Sciatic nerve (tissue), 2 donors: ENCODE measurements at places on chromosomes 1 and 21.

- no peak for DNase-seq
These were observed 25.3 kb upstream of the TRAPPC10 start for GRCh38 chr21:43986544-43987451.

DNA sequence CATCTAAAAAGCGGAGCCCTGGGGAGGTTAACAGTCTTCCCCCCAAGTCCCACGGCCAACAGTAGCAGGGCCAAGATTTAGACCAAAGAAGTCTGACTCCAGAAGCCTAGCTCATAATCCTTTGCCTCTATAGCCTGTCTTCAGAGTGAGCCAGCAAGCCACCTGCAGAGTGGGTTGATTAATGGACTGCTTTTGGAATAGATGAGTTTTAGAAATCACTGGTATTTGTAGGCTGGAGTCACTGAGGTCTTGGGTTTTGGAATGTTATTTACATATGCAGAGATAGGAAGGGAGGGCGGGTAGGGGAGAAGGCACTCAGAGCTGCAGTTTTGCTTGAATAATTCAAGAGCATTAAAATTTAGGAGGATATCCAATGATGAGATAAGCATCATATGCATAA lies 90.8 kb upstream of the L1TD1 start:
- no peak for DNase-seq

DNA sequence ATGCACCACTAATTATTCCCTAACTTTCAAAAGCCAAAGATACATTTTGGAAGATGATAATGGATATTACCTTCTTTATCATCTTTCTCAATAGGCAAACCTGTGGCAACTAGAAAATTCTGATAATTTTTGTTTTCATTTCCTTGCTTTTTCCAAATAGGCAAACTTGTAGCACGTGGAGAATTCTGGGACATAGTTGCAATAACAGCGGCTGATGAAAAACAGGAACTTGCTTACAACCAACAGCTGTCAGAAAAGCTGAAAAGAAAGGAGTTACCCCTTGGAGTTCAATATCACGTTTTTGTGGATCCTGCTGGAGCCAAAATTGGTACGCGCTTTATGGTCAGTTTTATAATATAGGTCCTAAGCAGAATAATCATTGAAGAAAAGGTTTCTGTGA lies 1.5 kb downstream of the FPGT start:
- DNase-seq, result no peak

- DNase-seq, result no peak
These were observed 147.3 kb downstream of the LBR start for GRCh38 chr1:225280563-225280962.

GRCh38 chr1:159015440-159015909 lies 5.8 kb downstream of the IFI16 start:
- peak; percentile 64 for DNase-seq

DNA sequence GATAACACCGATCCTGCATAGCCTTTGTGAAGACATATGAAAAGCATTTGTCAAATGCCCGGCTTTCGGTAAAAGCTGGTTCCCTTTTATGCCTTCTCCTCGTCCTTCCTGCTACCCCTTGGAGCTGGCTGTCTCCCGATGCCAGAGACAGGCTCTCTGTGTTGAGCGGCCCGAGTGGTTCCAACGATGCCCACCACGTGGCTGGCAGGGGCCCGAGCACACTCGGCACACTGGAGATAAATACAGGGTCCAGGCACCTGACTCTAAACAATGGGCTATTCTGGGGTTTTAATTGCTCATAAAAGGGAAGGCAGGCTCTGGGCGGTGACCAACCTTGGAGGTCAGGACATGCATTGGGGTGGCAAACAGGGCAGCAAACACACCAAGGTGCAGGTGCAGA lies 207.1 kb downstream of the HIVEP3 start:
- no peak for DNase-seq

DNA sequence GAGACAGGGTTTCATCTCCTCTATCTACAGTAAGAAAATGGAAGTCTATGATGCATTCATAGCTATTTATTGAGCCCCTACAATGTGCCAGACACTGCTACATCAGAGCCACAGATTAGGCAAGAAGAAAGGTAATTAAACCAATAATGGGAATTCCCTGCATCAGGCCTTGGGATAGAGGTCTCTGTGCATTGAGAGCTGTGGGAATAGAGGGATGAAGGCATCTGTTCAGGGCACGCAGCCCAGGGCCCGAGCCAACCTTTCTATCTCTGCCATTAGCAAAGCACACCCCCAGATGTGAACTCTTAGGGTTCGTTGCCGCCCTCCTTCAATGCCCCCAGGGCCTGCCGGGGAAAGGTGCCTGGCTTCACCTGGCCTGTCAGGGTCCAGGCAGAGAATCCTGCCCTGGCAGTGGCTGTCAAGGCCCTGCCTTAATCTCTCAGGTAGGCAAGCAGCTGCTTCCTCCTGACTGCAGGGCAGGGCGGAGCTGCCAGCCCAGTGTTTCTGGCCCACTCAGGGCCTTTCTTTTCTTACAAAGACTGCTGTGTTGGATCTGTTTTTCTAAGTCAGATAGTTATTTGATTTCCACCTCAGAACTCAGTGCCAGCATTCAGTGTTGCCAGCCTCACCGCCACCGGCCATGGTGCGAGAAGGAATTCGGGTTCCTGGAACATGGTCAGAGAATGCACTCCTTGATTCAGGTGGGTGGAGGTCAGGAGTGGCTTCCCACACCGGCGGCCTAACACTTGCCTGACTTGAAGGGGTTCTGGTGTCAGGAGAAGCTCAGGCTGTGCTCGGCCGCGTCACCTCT lies 76.1 kb downstream of the PGM1 start:
- no peak for DNase-seq

- no peak for DNase-seq
These were observed 70.8 kb upstream of the PRKACB start for GRCh38 chr1:84073266-84073665.

GRCh38 chr1:70916034-70916427 lies 131.6 kb downstream of the PTGER3 start:
- DNase-seq, result no peak

DNA sequence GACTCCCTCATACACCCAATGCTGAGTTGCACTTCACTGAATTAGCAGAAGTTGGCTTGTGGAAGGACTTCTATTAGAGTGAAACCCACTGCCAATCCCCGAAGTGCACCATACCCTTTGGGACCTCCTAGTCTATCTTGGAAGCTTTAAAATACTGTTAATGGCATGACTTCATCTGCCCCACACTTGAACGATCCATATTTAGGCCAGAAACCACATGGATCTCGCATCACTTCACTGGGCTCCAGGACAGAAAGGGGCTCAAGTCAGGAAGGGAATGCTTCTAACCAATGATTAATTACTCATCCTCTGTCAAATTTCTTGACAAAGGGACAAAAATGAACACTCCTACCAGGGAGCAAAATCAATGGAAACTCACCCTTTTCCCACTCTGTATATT lies 69.1 kb downstream of the BCAR3 start:
- DNase-seq, result no peak

GRCh38 chr21:46117586-46118315 lies 19.8 kb downstream of the COL6A2 start:
- DNase-seq, result no peak

DNA sequence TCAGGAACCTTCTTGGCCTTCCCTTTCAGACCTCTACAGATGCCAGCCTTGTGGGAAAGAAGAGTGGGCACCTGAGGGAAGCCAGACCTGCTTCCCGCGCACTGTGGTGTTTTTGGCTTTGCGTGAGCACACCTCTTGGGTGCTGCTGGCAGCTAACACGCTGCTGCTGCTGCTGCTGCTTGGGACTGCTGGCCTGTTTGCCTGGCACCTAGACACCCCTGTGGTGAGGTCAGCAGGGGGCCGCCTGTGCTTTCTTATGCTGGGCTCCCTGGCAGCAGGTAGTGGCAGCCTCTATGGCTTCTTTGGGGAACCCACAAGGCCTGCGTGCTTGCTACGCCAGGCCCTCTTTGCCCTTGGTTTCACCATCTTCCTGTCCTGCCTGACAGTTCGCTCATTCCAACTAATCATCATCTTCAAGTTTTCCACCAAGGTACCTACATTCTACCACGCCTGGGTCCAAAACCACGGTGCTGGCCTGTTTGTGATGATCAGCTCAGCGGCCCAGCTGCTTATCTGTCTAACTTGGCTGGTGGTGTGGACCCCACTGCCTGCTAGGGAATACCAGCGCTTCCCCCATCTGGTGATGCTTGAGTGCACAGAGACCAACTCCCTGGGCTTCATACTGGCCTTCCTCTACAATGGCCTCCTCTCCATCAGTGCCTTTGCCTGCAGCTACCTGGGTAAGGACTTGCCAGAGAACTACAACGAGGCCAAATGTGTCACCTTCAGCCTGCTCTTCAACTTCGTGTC lies 995 bp upstream of the ZBTB48 start:
- no peak for DNase-seq

DNA sequence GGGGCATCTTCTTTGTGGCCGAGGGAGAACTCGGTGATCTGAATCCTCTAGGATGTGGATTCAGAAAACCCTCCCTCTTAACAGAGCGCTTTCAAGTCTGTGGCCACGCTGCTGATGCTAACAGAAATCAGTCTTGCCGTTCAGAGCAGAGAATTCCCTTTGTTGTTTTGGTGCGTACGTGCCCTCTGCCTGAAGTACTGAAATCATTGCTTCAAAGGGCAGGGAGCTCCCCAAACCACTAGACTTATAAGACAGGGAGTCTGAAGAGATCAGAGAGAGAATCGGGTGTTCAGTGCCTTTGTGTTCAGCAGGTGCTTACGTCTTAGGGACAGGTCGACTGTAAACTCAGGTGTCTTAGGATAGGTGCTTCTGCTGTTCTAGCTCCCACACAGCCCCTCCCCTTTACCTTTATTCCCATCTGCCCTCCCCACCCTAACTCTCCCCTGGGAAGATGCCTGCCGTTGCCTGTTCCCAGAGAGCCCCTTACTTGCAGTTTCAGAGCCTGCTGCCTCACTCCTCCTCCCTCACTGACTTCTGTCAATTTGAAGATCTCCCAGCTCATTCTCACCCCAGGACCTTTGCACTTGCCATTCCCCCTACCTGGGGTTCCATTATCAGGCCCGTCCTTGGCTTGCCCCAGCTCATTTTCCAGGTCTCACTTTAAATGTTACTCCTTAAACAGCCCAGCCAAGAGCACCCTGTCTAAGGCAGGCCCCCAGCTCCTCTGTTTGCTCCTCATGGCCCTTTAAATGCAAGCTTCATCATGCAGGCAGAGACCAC lies 143.0 kb downstream of the CAMTA1 start:
- DNase-seq, result no peak

DNA sequence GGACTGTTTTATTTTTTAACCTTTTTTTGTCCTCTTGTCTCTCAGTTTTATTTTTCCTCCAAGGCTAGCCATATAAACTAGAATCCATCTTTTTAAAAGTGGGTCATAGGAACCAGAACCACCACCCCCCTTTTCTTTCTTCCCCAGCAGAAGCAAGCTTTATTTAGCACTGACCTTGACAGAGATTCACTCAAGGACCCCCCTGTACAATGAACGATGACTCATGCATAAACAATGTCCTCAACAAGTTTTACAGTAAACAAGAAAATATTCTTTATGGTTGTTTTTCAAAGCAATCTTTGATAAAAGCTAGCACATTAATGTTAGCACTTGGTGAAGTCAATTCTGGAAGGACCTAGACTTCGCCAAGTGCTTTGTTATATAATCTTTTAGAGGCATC lies 14.1 kb downstream of the PKN2 start:
- no peak for DNase-seq

DNA sequence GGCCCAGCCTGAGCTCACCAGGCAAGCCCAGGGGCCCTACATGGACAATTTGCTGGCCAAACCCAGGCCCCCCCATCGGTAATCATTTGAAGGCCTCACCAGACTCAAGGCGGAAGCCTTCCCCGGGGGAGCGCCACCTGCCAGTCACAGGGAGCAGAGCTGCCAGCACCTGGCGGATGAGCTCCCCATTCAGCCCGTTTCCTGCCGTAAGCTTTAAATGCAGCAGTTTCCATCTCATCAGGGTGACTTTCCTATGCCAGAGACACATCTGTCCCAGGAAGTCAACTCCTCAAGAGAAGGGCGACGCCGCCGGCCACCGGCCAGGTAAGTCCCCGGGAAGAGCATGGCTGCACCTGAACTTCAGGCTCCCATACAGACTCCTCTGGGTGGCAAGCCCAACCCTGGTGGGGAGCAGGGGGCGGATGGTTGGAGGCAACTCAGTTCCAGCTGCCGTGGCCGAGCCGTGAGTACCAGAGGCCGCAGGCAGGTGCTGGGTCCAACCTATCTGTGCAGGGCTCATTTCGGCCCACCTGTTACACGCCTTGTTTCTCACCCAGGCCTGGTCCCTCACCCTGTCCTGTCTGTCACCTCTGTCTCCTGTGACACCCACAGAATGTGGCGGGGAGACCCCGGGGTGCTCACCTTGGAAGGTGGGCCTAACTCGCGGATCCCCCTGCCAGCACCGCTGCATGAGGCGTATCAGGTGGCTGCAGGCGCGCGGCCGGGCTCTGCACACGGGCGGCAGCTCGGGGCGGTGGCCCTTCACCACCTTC lies 20.7 kb downstream of the RIPK4 start:
- no peak for DNase-seq

GRCh38 chr1:178096421-178096820 lies 2.5 kb downstream of the RASAL2 start:
- DNase-seq, result no peak

DNA sequence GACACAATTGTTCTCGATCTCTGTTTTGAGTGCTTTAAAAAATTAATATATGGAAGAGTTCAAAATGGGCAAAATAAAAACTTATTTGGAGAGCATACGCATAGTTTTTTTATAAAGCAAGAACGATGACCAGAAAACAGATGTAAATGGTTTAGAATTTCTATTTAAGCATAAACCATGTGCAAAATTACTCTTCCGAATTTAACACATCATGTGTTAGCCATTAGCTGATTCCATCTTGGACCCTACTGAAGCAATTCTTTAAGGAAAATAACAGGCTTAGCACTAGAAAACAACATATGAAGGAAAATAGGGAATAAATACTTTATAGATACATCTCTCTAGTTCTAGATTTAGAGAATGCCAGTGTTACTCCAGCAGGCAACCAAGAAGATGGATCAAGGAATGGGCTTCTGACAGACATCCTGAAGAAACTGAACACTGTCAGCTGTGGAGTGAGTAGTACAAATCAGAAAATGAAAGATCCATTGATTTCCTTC lies 26.7 kb downstream of the CDC7 start:
- DNase-seq, result no peak

DNA sequence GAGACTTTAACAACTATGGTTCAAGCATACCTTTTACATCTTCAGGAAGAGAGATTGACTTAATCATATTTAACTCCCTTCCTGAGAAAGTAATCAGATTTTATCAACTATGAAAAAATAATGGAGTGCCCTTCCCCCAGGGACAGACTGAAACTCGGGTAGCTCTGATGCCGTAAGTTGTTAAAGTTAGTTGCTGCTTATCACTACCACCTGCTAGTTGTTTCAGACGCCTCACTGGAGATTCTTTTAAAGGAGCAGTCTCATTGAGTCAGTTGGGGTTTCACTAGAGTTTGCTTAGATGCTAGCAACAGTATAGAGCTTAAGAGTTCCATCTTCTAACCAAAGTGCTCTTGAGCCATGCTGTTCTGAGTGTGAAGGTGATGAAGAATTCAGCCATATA lies 17.0 kb upstream of the TRAF5 start:
- DNase-seq, result no peak

DNA sequence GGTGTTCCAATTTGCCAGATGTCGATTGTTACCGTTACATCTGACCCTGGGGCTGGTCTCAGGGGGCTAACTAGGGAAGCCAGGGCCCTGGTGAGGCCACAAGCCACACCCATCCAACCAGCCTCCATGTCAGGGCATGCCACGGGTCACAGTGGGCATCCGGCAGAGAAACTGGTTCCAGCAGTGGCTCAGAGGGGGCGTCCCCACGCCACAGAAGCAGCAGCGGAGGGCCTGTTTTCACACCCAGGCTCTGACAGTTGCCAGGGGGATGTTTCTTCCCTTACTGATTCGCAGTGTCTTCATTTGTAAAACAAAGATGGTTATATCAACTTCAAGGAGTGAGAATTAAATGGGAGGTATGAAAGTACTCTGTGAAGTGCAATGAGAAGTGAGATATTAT lies 75.0 kb upstream of the COX20 start:
- no peak for DNase-seq
